Right hindlimb (tissue), 1 donor: ENCODE measurements at places on chromosomes 1 and 21.
A peak's percentile ranks its signal among the peaks of the same experiment; 100 is the strongest.

GRCh38 chr1:109923131-109923945, 12.7 kb downstream of the CSF1 start:
- DNase-seq: no peak

- no peak for DNase-seq
Observed at GRCh38 chr1:213604477-213604876, 383.3 kb upstream of the PROX1 start.

DNA sequence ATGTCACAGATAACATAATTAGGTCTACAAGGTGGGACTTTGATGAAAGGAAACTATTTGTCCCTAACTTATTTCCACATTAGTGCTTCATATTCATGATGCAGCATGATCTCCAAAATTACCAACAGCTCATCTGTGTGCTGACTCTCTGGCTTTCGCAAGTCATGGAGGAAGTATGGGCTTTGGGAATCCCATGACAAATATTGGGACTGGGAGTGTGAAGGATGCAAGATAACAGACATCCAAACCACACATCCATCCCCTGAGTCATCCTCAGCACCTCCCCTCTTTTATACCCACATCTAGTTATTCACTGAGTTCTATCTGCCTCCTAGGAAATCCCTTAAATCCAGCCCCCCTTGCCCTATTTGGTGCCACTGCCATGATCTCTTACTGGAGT, 102.8 kb upstream of the COL24A1 start:
- no peak for DNase-seq

DNA sequence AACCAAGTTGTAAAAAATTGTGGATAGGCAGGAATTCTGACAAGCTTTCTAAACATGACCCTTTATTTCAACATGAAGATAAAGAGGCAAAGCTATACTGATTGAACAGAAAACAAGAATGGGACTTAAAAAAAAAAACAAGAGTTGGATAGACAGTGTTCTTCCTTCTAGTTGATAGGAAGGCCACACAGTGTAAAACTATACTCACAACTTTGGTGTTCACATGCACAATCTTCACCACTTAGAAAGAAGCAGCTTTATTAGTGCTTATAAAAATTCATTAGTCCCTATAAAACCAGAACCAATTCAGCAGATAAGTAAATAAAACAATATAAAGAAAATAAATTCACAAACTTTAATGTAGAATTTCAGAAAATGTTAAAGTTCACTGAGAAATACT, 101.8 kb downstream of the AKT3 start:
- no peak for DNase-seq

DNA sequence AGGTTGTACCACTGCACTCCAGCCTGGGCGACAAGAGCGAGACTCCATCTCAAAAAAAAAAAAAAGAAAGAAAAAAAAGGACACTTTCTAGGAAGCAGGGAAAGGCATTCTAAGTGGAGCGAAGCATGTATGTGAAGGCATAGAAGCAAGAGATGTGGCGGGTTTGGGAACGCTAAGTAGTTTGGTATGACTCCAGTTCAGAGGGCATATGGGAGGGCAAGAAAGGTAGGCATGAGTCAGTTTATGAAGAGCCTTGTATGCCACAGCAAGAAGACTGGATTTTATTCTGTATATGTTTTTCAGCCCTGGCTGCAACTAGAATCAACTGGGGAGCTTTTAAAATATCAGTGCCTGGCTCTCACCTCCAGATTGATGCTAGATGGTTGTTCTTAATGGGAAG, 4.4 kb upstream of the ELOVL1 start:
- DNase-seq: no peak

- DNase-seq: no peak
Observed at GRCh38 chr1:168468042-168468809, 75.6 kb downstream of the XCL2 start.

DNA sequence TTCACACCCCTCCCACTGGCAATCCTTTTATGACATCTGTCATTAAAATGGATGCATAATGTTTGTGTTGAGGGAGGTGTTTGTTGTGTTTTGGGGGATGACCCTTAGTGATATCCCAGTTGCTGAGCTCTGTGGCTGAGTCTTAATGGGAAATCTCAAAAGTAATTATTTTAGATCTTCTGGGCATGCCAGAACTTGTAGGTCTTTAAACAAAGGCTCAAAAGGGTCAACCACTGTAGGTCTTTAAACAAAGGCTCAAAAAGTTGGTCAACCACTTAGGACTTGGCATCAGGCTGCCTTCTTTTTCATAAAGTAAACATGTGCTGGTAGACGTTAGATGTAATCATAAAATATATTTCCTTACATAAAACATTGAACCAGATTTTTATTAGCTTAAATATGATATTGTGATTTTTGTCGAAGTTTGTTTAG, 78.0 kb downstream of the CDC14A start:
- no peak for DNase-seq

GRCh38 chr1:76770979-76771378, 96.3 kb upstream of the ST6GALNAC5 start:
- DNase-seq: peak; percentile 23

DNA sequence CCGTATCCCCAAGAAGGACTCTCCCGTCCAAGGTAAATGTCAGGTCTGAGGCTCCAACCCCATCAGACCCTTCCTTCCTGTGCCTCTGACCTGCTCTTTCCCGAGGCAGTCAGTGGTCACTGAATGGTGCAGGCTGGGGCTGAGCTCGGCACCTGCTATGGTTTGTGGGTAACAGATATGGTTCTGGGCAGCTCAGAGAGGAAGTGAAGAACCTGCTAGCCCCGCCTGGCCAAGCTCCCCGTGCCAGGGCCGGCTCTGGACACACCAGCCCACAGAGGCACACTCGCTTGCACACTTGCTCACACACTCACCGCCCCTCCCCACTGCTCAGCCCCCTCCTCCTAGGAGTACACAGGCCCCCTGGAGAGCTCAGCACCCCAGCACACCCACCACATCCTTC, 16.4 kb downstream of the NCMAP start:
- DNase-seq: no peak

DNA sequence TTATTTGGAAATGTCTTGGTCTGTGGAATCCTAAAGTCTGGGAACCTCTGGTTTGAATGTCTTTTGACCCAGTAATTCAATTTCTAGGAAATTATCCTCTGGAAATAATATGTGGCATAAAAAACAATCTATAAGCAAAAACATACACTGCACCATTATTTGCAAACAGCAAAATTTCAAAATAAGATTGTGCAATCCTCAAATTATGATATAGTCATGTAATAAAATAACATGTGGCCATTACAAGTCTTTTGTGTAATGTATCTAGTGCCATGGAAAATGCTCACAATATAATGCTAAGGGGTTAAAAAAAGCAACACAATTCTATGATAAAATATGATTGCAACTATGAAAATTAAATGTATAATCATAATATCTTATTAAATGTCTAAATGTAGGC, 312.9 kb upstream of the RUNX1 start:
- DNase-seq: no peak

GRCh38 chr1:25774921-25775771, 24.8 kb upstream of the SELENON start:
- no peak for DNase-seq

- no peak for DNase-seq
Observed at GRCh38 chr1:230948301-230948700, 30.4 kb downstream of the TTC13 start.

DNA sequence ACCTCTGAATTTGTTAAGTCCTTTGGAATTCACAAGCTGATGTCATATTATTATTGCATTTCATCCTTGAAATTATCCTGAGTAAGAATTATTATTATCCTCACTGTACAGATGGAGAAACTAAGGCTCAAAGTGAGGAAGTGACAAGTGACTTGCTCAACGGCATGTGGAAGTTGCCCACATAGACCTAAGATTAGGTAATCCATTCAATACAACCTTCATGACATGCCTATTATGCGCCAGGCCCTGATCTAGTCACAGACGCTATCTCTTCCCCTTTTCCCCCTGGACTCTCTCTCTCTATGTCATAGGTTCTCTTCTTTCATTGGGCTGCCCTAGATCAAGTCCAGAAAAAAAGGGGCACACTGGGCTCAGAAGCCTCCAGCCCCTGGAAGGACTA, 84.9 kb upstream of the KCNK2 start:
- DNase-seq: no peak

- no peak for DNase-seq
Observed at GRCh38 chr1:28058971-28059878, 29.2 kb downstream of the EYA3 start.

DNA sequence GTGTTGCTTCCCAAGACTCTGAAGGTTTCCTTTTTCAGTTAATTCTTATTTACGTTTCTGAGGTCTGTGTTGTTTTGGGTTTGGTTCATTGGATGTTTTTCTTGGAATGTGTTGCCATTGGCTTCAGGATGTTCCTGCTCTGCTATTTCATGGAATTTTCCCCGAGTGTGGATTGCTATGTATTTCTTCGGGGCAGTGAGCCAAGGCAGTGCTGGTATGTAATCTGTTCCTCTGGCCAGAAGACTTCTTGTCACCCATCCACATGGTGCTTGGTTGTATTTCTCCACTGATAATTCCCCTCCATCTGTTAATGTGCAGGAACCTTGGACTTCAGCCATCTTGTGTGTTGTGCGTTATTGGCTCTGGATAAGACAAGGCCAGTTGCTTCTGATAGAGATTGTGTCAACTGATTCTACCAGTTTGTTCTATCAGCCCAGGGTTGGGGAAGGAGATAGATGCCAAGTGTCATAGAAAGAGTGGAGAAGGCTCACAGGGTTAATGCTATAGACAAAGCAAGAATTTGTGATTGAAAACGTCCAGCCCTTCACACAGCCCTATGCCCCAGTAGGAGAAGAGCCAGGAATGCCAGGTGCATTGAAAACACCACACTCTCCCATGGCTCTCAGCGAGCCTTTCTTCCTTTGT, 505.2 kb downstream of the PLPP3 start:
- DNase-seq: peak; percentile 89

GRCh38 chr1:224405604-224405970, 29.0 kb downstream of the WDR26 start:
- DNase-seq: no peak
